Neural progenitor cell (in vitro differentiated cells): ENCODE measurements at places on chromosomes 5 and 9. TPM values are rescaled to one million over a fixed set of nuclear protein-coding genes. Genes with fewer than 3 reads are reported as not detected.

Gene FAM221B
- total RNA-seq, result not detected in 2 replicates

Gene PTPA
- 82.4 and 133 TPM in 2 replicates for total RNA-seq

Gene STPG3
- not detected in 2 replicates for total RNA-seq

Gene ZNF474
- total RNA-seq, result 0.40 and 1.3 TPM in 2 replicates

Gene SLC25A2
- total RNA-seq, result 0.22 and 0.96 TPM in 2 replicates

Gene CAMK2A
- total RNA-seq, result 0.09 and 0.28 TPM in 2 replicates

Gene COL23A1
- 1.3 TPM in 1 of 2 replicates, not detected in the other for total RNA-seq

Gene MARCOL
- total RNA-seq, result not detected in 2 replicates

- DNase-seq, result peak; percentile 42
These were observed 2.3 kb downstream of the ZFAND5 start for GRCh38 chr9:72362680-72363139.

DNA sequence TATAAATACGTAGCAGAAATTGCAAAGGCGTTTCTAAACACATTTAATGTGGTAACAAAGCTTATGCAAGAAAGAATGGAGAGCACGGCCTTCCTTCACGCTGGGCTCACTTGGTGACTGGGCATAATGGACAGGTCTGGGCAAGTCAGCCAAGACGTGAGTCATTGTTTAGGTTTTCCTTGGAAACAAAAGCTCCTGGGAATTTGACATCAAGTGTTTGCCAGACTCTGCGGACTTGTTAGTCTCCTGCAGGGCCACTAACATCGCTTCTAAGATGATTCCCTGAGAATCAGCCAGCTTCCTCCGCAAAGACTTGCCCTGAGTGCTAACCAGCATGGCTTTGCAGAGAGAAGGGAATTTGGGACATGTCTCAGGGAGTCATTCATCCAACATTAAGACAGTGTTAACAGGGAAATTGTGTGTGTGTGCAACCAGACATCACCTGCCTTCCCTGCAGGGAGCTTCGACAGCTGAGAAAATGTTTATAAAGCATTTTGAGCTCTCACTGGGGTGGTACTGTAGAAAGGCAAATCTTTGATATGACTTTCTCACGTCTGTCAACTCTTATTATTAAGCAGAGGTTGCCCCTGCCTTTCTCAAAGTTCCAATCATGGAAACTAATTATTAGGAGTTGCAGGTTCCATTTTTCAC, 182.5 kb downstream of the NTRK2 start:
- DNase-seq, result peak; percentile 87

GRCh38 chr5:132674671-132675506, 1.1 kb downstream of the IL4 start:
- DNase-seq, result no peak

GRCh38 chr5:97002983-97003382, 67.1 kb downstream of the LNPEP start:
- DNase-seq, result no peak

- DNase-seq, result no peak
These were observed 25.6 kb downstream of the TGFBI start for GRCh38 chr5:136054142-136055019.

DNA sequence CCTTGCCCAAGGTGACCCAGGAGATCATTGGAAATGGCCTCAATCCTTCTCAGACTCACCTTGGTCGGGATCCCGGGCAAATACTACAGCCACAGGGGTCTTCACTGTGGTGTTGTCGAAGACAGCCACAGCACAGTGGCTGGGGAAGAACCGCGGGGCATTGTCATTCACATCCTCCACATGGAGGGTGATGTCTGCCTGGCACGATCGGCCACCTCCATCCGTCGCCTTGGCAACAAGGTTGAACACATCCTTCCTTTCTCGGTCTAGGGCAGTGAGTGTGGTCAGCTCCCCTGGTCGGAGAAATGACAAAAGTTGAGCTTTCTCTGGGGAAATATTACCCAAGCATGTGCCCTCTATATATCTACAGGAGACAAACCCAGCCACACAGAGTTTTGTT, 56.8 kb downstream of the FAT2 start:
- DNase-seq, result no peak

DNA sequence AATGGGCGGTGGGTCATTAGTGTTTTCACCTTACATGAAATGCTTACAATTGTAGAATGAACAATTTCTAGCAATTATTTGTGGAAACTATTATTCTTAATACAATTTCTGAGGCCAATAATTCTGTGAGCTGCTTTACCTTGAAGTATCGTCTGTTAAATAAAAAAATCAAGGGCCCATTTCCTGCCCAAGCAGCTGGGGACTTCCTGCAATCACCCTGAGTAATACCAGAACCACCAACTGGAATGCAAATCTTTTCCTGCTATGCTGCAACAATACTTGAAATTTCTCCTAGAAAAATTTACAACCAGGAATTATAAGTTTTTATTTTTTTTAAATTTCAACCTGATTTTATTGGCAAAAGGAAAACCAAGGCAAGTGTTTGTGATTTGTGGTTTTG, 52.6 kb downstream of the ADAMTS16 start:
- no peak for DNase-seq

- no peak for DNase-seq
These were observed 574.7 kb upstream of the MEF2C start for GRCh38 chr5:89457411-89458331.

- no peak for DNase-seq
These were observed 638.9 kb downstream of the RAB3C start for GRCh38 chr5:59221769-59222168.

DNA sequence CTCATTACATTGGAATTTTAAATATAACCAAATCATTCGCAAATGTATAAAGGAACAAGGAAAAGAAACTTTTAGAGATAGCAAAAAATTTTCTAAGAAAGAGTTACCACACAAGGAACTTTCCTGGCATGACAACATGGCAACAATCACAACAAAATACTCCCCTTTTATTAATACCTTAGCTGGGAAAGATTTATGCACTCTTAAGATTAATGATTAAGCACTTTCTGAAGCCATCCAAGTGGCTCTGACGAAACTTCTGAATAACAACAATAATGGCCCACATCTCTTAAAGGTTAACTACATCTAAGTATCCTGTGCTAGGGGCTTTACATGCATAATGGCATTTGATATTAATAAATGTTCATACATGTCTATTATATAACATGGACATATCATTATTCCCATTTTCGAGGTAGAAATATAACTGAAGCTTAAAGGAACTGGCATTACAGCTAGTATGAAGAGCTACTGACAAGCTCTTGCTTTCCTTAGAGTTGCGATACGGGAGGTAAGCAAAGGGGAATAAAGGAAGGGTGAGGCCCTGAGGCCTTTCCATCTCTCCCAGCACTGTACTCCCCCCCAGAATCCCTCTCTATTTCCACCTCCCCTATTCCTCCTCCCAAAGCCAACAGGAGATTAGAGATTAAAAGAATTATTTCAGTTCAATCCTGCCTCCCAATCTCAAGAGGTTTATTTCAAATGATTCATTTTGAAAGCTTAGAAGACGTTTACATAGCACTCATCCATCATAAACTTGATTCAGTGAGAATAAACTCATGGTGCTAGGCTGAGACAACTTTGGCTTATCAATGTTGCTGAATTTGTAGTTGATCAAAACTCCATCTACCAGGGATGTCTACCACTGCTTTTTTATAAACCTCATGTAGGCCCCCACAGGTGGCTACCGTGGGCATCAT, 9.6 kb downstream of the MTMR12 start:
- no peak for DNase-seq

DNA sequence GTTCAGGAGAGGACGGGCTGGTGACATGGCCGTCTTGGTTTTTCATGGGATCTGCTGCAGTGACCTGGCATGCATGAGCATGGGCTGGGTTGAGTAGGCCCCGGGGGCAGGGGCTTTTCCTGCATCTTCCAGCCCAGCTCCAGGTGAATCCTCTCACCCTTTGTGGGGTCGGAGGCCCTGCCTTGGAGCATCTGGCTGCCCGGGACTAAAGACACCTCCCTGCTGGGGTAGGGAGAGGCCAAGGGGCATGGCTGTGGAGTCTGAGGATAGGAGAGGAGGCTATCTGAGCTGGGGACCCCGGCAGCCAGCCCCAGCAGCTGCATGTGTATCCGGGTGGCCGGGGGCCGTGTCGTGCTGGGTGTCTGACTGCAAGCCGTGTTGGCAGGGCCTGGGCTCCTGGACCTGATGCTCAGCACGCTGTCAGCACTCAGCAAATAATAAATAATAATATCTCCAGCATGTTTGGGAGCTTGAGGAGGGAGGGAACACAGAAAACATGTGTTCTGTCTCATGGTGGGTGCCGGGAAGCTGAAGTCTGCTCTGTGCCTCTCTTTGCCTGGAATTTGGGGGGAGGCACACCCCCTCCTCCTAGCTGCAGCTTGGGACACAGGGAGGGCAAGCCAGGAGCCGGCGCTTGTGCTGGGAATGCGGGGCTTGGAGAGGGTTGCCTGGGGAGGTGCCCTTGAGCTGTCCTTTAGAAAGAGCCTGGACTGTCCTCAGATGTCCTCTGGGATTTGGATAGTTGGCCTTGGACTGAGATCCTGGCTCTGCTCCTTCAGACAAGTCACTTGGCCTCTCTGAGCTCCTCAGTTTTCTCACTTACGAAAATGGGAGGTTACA, 28.4 kb upstream of the PITX1 start:
- no peak for DNase-seq

DNA sequence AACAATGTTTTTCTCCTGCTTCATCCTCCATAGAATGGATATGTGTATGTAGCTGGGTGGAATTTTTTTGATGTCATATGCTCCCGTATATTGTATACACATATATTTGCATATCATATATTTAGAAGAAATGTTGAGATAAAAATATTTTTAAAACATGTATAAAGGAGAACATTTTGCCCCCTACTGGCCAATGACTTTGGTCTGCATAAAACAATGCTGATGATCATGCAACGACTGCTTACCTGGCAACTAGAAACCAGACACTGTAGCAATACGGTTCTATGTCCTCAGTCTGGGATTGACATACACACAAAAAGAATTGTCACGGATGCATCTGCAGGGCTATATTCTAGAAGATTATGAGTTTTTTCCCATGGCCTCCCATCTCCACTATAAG, 503.6 kb downstream of the ELAVL2 start:
- peak; percentile 11 for DNase-seq

DNA sequence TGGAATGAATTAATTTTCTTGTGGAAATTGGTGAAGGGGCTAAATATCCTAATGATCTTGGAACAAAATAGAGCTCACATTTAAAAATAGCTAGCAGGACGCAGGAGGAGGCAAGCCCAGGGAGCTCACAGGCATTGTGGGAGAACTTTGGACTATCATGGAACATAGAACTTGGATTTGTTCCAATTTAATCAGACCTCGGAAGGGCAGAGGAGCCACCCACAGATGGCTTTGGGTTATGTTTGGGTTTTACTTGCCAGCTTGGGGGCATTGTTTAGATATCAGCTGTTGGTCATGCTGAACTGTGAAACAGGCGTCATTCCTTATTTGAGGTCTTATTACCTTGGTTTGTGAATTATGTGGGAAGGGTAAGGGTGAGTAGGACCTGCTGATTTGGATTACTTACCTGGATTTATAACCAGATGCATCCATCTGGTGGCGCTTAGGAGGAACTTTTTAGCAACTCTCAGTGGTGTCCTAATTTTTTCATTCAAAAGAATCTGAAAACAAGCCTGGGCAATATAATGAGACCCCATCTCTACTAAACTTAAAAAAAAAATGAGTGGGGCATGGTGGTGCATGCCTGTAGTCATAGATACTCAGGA, 14.1 kb upstream of the PTGR1 start:
- DNase-seq, result no peak
